ENCODE measurements at places on chromosomes 2 and 18.
A peak's percentile ranks its signal among the peaks of the same experiment; 100 is the strongest.

DNA sequence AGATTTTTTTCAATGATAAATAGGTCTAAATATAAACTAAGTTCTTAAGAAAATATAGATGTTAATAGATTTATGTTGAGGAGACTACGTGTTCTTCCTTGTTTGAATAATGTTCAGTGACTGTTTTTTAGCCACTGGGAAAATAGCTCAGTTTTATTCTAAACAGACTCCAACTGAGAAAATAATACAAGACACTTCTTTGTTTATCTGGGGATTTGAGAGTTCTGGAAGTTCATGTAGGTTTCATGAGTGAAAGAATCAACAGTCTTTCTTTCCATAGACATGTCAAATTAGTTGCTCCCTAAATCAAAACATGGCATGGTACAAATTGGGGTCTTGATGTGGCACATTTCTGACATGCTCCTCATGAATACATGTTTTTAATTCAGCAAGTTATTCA is 177.7 kb downstream of the MREG start:
- DNase-seq: no peak

DNA sequence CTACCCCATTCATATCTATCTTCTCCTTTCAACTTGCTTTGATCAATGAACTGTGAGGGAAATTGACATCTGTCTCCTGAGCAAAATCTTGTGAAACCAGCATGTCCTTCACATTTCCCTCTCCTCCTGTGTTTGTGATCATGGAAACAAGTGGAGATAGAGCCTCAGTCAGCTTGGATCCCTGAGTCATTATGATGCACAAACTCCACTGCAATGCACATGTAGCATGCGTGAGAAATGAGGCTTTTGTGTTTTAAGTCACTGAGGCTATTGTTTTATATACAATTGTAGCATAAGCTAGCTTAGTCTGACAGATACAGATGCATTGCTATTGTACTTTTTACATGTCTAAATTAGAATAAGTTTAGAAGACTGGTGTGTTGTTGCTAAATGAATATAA is 85.2 kb upstream of the HNMT start:
- no peak for DNase-seq

- no peak for DNase-seq
Observed at GRCh38 chr18:70355620-70356385, 67.0 kb downstream of the SOCS6 start.

- no peak for DNase-seq
Observed at GRCh38 chr2:226788881-226789490, 10.6 kb downstream of the IRS1 start.

DNA sequence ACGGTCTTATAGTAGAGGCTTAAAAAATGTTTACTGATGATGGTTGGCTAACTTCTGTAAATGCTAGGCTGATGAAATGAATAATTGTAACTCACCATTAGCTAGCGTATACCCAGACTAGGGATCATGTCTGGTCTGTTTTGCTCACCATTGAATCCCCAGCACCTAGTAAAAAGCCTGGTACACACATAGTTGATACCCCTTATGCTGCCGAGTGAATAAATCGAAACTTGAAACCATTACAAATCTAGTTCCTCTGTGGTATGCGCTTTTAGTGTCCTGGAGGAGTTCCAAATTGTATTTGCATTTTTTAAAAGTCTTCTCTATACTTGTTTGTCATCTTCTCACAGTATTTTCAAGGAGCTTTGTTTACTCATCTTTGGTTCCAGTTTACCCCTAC is 1.3 kb downstream of the TAF1B start:
- DNase-seq: no peak

DNA sequence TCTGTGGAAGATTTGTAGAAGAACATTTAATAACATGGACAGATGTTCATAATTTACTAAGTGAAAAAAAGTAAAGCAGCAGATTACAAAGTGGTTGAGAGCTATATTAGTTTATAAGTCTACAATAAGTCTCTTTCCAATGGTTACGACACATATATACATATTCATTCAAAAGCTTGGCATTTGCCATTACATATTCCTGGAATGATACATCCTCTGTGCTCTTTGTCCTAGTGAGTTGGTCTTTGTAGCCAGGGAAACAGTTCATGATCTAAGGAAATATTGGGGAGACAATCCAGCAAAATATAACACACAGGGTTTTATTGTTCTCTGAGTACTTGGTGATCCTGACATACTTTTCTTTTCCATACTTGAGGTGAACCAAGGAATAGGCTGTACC is 32.5 kb upstream of the SOS1 start:
- peak; percentile 30 for DNase-seq
